Fibroblast of villous mesenchyme (primary cell): ENCODE measurements at places on chromosomes 2 and 18.
A peak's percentile ranks its signal among the peaks of the same experiment; 100 is the strongest.

DNA sequence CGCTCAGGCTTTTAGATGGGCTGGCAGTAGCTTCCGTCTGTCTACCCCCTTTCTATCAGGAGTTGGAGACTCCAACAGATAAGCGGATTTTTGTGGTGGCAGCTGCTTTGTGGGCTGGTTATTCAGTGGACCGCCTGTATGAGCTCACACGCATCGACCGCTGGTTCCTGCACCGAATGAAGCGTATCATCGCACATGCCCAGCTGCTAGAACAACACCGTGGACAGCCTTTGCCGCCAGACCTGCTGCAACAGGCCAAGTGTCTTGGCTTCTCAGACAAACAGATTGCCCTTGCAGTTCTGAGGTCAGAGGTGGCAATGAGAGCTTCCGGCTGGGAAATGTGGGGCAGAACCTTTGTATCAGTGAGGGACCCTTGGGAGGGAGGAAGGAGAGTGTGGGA, 14.8 kb downstream of the CAD start:
- no peak for DNase-seq

GRCh38 chr2:11629851-11630250, 40.1 kb downstream of the NTSR2 start:
- no peak for DNase-seq

- no peak for DNase-seq
Observed at GRCh38 chr2:107384422-107384821, 442.3 kb upstream of the RGPD4 start.

DNA sequence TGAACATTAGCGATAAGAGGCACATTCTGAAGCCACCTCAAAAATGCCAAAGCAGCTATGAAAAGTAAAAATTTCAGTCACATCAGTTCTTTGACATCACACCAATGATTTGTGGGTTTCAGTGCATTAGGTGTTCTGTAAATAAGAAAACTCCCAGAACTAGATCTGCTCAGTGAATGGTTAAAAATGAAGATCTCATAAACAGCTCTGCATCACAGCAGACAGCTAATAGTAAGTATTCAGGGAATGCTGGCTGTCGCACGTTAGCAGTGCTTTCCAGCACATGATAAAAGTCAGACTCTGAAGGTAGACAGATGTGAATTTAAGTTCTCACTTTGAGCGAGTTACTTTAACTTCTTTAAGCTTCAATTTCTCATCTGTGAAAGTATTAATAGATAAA, 154.9 kb downstream of the SATB2 start:
- DNase-seq: peak; percentile 52

- DNase-seq: peak; percentile 34
Observed at GRCh38 chr2:96359866-96360265, 24.3 kb downstream of the NCAPH start.

- no peak for DNase-seq
Observed at GRCh38 chr2:220215785-220216184, 588.4 kb downstream of the SLC4A3 start.

- DNase-seq: no peak
Observed at GRCh38 chr2:173524256-173524955, 169.7 kb downstream of the CDCA7 start.

DNA sequence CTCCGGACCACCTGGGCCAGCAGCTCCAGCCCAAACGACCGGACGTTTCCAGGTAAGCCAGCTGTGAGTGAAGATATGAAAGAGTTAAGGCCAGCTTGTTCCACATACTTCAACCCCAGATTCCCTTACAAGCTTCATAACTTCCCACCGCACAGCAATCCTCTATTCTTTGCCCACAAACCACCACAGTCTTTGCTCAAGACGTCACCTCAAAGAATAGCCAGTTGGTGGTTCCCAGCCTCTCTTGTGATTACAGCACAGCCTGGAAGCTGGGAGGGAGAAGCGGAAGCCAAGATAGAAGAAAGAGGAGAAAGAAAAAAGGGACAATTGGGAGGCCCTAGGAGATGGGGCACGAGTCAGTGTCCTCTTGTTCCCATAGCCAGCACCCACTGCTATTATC, 70.6 kb downstream of the NRP2 start:
- DNase-seq: no peak
